Caki2 (cell line): ENCODE measurements at places on chromosomes 11 and 22.

DNA sequence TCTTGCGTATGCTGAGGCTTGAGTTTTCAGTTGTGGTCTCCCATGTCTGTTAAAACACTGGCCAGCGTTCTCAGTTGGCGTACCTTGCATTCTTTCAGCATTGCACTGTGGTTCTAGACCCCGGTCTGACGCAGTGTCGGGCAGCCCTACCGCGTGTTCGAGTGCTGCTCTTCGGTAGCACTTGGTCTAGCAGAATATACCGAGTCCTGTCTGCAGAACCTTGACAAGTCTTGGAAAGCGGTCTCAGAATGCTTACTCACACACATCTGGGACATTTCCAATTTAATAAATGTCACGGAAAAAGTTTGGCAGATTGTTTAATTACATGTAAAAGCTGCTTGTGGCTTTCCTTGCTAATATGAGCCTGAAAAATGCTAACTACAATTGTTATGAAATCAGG, 32.6 kb downstream of the PPFIA1 start:
- no peak for DNase-seq

GRCh38 chr22:48254311-48254873, 1491.9 kb downstream of the TBC1D22A start:
- DNase-seq: no peak

GRCh38 chr11:67641338-67642172, 2.0 kb upstream of the TBX10 start:
- no peak for DNase-seq

DNA sequence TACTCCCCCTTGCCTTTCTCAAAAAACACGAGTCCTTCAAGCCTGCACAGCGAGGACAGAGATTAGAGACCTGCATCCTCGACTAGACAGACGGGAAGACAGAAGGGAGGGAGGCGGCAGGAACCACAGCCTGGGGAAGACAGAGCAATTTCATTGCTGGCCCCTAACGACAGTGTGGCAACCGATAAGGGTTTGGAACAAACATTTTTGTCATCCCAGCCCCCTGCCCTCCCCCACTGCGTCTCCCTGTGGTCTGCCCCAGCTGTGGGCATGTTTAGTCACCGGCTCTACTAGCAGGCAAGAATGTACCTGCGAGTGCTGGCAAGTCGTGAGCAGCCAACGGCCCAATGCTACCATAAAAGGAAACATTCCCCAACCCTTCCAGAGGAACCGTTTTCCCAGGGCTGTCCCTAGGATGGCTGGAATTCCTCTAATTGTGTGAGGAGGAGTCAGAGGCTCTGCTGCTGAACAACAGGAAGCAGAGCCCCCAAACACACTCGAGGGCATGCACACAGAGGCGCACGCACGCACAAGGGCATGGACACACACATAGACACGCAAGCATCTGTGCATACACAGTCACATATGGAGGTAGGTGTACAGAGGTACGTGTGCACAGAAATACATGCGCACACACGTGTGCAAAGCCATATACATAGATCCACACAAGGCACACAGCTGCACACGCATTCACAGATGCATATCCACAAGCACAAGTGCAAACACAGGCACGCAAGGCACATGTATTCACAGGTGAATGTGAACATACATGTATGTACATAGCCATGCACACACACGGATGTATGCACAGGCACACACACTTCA, 58.3 kb downstream of the MYH9 start:
- peak; percentile 99 for DNase-seq

DNA sequence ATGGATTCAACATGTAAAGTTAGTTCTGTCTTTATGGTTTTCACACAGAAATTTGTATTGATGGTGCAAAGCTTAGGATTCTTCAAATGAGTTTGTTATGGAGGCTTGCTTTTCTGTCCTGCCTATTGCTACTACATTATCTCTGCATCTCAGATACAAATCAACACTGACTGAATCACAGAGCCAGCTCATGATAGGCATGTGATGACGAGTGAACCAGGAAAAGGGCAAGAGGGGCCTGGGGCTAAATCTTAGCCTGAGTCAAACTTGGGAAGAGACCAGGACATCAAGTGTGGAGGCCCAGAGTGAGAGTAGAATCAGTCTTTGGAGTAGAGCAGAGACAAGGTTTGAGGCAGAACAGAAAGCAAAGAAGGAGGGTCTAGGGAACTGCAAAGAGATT, 107.1 kb upstream of the CD44 start:
- DNase-seq: peak; percentile 49

DNA sequence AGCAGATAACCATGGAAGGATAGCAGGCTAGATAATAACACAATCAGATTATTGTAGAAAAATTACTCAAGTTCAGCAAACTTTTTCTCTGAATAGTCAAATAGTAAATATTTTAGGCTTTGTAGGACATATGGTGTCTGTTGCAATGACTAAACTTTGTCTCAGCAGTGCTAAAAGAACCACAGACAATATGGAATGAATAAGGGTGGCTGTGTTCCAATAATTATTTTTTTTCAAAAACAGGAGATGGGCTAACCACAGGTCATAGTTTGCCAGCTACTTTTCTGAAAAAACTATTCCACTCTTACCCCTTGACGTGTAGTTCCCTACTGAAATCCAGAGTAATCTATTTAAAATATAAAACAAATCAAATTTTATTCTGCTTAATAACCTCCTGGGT, 153.9 kb upstream of the LRRC4C start:
- no peak for DNase-seq

DNA sequence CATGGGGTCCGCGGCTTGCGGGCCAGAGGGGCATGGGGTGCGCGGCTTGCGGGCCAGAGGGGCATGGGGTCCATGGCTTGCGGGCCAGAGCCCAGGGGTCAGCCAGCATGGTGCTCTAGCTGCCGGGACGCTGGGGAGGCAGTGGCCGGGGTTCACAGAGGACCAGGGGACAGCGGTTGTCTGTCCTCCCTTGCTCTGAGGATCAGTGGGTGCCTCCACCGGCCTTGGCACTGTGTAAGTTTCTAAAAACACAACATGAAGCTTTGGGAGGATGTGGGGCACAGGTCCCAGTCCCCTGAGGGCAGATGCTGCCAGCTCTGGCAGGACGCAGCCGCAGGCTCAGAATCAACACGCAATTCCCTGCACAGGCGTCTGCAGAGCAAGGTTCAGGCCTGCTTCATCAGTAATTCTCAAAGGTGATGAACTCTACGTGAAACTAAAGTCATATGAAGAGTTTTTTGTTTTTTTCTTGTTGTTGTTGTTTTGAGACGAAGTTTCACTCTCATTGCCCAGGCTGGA, 3.0 kb downstream of the MLC1 start:
- no peak for DNase-seq

GRCh38 chr11:32894921-32895320, 2.3 kb downstream of the QSER1 start:
- DNase-seq: no peak

DNA sequence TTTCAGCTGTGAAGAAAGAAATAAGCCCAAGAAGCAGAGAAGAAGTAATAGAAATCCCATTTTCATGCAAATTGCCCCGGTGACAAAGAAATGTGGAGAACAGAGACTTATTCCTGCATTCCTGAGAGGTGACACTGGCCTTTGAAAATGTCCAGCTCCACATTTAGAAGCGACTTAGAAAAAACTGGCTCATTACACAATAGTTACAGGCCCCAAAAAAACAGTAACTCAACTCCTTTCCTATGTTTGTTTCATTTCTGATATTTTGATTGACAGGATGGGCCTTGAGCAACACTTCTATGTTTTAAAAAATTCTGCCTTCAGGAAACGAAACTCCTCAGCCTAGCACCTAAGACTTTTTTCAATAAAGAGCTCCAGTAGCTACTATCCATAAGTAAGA, 726.9 kb upstream of the TENM4 start:
- DNase-seq: no peak

GRCh38 chr11:20512869-20513268, 86.5 kb upstream of the SLC6A5 start:
- DNase-seq: no peak

GRCh38 chr22:28656181-28656580, 23.5 kb downstream of the TTC28 start:
- DNase-seq: no peak

DNA sequence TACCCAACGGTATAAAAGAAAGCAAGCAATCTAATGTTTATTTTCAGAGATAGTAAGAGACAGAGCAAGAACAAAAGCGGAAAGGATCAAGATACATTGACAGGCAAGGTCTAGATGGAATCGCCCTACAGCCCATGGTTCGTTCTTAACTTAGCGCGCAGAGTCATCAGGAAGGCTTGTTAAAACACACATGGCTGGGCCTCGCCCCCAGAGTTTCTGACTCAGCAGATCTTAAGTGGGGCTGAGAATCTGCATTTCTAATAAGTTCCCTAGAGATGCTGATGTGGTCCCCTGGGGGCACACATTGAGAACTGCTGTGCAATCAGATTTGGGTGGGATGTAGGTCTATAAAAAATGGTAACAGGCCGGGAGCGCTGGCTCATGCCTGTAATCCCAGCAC, 35.8 kb upstream of the CHRM4 start:
- DNase-seq: no peak

DNA sequence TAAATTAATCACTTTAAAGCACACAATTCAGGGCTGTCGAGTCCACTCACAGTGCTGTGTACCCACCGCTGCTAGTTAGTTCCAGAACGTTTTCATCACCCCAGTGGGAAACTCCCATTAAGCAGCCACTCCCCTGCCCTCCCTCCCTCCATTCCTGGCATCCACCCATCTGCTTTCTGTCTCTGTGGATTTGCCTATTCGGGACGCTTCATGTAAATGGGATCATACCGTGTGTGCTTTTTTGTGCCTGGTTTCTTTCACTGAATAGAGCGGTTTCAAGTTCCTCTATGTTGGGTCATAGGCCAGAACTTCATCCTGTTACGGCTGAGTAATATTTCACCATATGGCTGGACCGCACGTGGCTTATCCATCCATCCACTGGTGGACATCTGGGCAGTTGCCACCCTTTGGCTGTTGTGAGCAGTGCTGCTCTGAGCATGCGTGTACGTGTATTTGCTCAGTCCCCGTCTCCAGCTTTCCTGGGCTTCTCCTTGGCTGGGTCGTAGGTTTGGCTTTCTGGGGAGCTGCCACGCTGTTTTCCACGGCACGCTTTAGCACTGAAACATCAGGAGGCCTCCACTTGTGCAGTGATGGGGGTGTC, 30.1 kb downstream of the ARHGAP8 start:
- DNase-seq: no peak

DNA sequence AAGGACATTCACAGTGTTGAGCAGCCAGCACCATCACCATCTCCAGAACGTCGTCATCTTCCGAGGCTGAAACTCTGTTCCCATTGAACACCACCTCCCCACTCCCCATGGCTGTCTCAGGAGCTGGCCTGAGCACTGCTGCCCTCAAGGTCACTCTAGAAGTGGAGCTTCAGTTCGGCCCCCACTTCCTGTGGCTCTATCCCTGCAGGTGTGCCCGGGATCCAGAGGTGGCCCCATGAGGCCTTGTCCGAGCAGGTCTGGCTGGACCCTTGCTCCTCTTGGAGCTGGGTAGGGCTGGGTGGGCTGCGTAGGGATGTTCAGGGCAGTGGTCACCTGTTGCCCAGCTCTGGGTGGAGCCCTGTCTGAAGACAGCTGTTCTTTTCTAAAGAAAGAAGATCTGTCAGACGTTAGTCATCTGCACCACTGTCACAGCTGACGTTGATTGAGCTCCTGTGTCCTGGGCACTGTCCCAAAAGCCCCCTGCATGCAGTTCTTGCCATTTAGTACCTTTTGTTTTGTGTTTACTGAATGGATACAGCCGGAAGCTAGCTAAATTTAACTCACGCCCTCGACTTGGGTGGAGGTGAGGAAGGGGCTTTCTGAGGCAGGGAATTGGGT, 75.5 kb upstream of the CLDN5 start:
- DNase-seq: no peak

DNA sequence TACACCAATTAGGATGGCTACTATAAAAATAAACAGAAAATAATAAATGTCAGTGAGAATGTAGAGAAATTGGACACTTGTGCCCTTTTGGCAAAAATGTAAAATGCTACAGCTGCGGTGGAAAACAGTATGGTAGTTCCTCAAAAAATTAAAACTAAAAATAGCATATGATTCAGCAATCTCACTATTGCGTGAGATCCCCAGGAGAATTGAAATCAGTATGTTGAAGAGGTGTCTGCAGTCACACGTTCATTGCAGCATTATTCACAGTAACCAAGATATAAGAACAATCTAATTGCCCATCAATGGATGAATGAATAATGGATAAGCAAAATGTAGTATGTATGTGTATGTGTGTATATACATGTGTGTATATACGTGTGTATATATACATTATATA, 6.8 kb downstream of the OR52N2 start:
- DNase-seq: no peak

GRCh38 chr11:134512061-134512460, 100.0 kb upstream of the B3GAT1 start:
- no peak for DNase-seq

DNA sequence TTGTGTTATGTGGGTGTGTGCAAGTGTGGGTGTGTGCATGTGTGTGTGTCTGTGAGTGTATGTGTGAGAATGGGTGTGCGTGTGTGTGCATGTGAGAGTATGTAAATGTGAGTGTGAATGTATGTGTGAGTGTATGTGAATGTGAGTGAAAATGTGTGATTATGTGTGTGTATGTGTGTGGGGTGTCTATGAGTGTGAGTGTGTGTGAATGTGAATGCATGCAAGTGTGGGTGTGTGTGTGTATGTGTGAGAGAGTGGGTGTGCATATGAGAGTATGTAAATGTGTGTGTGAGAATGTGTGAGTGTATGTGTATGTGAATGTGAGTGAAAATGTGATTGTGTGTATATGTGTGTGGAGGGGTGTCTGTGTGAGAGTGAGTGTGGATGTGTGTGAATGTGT, 1292.7 kb downstream of the TBC1D22A start:
- DNase-seq: no peak

DNA sequence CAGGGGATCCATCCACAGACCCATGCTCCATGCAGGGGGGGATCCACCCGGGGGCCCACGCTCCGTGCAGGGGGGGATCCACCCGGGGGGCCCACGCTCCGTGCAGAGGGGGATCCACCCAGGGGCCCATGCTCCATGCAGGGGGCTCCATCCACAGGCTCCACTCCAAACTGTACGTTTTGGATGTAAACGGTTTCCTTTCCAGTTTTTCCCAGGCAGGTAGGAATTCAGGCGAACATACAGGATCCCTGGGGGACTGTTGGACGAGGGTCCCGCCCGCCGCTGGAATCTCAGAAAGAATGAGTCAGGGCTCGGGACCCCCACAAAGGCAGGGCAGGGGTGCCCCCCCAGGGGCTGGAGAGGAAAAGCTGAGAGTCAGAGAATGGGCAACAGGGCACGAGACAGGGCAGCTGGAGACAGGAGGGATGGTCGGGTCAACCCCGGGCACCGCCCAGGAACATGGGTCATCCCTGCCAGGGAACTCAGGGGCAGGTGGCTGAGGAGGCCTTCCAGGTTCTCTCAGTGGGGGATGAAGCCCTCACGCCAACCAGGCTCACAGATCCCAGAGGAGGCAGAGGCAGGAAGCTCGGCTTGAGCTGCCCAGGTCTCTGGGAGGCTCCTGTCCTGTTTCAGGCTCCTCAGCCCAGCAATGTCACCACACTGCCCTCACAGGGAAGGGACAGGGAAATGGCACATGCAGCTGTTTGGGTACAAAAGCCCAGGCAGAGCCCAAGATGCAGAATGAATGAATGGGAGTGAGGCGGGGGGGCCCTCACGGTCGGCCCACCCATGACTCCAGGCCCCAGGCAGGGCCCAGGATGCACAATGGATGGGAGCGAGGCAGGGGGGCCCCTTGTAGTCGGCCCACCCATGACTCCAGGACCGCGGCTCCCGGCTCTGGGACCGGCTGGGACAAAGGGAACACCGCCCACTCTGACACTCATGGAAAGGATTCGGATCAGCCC, 200.2 kb downstream of the BRD1 start:
- DNase-seq: no peak
